ENCODE measurements at places on chromosomes 7 and 10. TPM values are rescaled to one million over a fixed set of nuclear protein-coding genes. Genes with fewer than 3 reads are reported as not detected.

DNA sequence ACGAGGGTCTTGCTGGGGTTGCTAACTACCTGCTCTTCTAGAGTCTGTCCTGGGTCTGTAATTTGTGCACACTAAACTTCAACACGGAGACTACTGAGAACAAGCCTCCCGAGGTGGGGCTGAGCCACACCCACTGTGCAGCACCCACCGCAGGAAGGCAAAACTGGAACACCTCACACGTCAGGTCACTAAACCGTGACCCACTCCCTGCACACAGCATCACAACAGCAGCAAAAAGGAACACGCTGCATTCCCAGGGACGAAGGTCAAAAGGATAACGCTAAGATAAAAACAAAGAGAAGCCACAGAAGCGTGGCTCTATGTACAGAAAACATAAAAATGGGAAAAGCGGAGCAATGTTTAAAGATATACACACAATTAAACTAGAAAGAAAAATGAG is 170.1 kb downstream of the MAD1L1 start:
- no peak for DNase-seq

DNA sequence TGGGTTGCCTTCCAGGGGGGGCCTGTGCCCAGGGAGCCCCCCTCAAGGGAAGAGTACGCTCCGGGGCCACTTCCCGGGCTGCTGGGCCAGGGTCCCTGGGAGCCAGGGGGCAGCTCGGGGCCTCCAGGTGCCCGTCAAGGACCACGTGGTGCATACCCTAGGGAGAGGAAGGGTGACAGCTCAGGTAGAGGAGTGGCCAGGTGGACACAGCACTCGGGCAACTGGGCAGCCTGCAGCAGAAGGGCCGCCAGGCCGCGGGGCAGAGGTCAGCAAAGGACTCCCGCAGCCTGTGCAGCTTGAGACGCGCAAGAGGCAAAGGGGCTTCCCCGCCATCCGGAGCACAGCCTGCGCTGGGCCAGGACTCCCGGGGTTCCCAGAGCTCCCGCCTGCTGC is 26.4 kb downstream of the AP5Z1 start:
- no peak for DNase-seq

DNA sequence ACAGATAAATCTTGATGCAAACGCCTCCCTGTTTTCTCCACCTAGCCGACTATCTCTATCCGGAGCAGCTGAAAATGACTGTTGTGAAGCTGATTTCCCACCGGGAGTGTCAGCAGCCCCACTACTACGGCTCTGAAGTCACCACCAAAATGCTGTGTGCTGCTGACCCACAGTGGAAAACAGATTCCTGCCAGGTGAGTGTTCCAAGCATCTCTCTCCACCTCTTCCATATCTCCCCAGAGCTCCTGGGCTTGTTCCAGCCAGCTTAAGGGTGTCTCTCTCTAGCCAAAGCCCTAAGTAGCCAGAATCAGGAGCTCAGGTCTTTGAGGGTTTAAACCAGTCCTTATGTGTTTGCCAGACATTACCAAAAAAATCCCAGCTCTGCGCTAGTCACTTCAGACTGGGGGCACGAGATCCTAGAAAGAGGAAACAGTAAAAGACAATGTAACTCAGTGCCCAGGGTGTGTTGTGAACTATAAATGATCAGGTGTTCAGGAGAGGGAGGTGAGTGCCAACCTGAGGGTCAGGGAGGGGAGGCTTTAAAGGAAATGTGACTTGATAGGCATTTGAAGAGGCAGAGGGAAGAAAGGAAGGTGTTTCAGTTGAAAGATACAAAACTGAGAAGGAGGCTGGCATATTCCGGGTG is 4.4 kb downstream of the PLAU start:
- no peak for DNase-seq

DNA sequence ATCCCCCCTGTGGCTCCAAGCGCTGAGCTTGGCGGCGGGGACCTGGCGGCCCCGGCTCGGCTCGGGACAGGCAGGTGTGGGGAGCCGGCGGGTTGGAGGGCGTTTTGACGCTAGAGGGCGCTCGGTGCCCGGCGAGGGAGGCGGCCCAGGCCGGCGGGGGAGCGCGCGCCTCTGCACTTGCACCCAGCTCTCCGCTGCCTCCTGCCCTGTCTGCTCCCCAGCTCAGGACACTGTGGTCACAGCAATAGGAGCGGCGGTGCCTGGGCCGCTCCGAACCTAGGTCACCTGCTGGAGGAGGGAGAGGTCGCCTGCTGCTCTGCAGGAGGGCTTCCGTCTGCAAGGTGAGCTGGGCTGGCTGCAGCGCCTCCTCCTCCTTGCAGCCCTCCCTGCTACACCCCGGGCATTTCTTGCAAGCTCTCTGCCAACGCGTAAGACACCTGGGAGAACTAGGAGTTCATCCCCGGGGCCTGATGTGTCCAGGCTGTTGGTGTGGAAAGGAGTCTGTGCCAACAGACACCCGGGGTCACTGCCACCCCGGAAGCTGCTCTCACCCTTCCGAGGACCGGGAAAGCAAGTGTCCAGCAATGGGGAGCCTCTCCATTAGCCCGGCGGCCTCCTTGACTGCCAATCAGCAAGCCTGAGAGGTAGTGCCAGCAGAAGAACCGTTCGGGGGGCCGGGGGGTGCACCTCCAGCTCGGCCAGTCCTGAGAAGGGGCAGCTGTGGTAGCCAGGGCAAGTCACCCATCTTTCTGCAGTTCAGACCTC is 620.4 kb downstream of the GALNT17 start:
- DNase-seq = no peak

GRCh38 chr7:40826411-40827221 is 691.8 kb downstream of the SUGCT start:
- DNase-seq = no peak

HOXA7 gene
- not detected for total RNA-seq

EBLN1 gene
- total RNA-seq = not detected

HABP2 gene
- 0.13 TPM for total RNA-seq

PON1 gene
- total RNA-seq = not detected

Data from T-cell (primary cell).